ENCODE measurements at places on chromosomes 6 and 20.

- no peak for DNase-seq
Measured at GRCh38 chr6:53309901-53310300, 38.8 kb downstream of the ELOVL5 start.

DNA sequence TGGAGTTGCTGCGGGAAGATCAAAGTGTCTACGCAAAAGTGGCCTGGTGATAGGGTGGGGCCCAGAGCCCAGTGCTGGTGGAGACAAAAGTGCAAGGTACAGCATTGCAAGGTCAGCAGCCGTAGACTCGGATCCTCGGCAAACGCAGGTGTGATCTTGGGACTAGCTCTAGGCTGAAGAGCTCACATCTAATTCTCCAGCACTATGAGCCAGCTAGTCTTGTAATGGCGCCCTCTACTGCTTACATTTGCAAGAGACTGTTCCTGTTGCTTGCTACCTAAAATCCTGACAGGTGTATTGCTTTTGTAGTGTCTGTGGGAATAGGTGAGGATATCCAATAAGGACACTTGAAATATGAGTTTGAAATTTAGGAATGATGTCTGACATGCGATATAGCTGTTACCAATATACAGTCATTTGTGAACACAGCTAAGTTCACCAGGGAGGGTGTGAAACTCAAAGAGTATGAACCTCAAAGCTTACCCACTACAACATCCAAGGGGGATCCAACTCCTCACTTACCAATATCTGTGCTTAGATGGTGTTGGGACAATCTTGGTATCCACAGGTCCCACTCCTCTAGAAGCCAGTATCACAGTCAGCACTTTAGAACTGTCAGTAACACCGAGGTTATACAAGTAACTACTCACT is 58.4 kb downstream of the PDE7B start:
- DNase-seq, result peak; percentile 27

DNA sequence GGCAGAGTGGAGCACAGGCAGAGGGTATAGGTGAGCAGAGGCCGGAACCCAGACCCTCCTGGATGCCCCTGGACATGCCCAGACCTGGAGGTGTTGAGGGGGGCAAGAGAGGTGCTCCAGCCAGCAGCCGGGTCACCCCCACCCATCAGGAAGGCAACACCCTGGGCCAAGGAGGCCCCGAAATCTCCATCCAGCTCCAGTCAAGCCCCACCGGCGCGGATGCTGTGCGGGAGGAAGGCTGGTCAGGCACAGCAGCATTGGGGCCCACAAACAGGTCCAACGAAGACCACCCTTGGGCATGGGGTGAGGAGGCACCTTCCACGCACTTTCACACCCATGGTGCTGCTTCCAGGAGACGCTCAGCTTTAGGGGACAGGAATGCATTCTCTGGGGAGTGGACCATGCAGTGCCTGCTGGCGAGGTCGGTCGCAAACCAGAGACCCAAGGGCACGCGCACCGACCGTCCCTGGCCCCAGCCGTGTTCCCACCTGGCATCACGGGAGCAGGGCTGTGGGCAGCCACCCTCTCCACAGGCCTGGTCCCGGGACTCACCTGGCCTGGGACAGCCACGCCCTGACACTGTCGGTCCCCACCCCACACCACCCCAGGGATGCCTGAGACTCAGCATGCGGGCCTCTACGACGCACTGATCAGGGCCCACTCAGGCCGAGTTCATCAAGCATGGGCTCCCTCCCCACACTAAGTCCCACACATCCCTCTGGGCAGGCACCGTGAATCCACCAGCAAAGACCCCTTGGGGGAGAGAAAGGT is 43.6 kb upstream of the ZBP1 start:
- no peak for DNase-seq

DNA sequence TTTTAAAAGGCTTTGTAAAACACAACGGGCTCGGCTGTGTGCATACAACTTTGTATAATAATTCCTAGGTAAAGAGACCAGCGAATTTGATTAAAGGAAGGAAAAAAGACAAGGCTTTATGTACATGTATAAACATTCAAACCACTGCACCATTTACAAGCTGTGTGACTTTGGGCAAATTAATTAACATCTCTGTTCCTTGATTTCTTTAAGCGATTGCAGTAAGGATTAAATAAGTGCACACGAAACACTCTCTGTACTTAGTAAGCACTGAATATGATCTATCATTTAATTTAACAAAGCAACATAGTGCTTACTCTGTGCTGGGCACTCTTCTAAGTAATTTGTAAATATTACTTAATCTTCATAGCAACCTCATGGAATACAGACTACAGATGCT is 19.5 kb upstream of the OCSTAMP start:
- DNase-seq, result no peak

DNA sequence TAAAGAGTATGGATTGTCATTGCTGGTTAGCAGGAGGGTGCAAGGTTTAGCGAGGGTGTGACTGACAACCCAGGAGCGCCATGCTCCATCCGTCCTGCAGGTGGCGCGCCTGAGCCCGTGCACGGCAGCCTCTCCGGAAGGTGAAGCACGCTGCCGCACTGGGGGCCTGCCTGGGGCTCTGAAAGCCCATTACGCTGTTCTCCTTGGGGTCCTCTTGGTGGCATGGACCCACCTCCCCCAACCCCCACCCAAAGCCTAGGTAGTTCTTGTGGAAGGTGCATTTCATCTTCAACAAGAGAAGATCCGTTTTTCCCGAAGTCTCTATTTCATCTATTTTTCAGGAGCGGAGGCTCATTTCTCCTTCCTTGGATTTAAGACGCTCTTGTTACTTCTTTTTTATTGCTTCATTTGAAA is 197.4 kb upstream of the KCNG1 start:
- DNase-seq, result no peak

GRCh38 chr6:159201336-159201735 is 32.1 kb downstream of the FNDC1 start:
- DNase-seq, result no peak

DNA sequence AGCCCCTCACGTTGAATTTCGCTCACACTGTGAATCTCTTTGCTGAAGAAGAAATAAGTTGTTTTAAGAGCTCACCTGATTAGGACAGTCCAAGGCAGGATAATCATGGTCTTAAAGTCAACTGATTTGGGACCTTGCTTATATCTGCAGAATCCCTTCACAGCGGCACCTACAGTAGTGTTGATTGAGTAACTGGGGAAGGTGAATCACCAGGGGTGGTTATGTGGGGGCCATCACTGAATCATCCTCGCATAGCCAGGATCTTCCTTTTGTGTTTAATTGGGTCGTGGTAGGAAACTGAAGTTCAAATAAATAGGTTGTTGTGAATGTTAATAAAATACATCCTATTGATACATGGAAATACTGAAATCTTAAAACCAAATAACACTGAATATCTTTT is 20.2 kb upstream of the MICA start:
- DNase-seq, result no peak

DNA sequence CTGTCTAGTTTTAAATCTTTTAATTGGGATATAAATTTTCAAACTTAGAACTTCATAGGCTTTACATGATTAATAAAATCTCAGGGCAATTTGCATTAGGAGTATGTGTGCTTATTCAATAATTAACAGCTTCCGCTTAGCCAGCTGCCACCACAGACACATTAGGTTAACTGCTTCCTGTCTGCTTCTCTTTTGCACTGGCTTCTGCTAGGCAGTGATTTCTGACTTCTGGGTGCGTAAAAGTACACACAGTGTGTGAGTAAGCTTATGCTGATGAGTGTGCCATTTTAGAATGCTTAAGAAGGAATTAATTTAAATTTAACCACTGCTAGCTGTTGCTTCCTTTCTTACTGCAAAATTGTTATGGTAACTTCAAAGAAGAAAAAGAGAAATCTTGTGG is 73.9 kb downstream of the F13A1 start:
- no peak for DNase-seq

DNA sequence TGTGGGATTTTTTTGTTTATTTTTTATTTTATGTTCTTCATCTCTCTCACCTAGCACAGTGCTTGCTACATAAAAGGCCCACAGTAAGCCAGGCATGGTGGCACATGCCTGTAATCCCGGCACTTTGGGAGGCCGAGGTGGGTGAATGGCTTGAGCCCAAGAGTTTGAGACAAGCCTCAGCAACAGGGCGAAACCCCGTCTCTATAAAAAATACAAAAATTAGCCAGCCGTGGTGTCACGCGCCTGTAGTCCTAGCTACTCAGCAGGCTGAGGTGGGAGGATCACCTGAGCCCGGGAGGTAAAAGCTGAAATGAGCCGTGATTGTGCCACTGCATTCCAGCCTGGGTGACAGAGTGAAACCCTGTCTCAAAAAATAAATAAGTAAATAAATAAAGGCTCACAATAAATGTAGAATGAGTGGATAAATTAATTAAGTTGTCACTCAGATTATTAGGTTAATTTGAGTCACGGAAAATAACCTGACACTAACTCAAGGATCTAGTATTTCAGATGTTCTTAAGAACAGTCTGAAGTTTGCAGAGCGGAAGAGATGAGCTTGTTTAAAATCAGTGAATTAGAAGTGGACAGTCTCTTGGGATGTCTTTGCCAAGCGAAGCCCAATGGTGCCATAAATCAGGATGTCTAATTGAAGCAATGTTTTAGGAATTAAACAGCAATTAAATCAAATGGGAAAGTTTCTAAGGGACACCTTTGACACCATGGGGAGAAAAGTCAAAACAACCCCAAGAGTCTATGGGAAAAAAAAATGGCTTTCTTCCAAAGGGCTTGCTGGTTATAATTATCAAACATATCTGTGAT is 214.4 kb downstream of the ZNF217 start:
- no peak for DNase-seq

GRCh38 chr6:138719744-138720143 is 53.8 kb upstream of the CCDC28A start:
- no peak for DNase-seq

GRCh38 chr6:125099211-125100073 is 54.1 kb upstream of the TPD52L1 start:
- no peak for DNase-seq

DNA sequence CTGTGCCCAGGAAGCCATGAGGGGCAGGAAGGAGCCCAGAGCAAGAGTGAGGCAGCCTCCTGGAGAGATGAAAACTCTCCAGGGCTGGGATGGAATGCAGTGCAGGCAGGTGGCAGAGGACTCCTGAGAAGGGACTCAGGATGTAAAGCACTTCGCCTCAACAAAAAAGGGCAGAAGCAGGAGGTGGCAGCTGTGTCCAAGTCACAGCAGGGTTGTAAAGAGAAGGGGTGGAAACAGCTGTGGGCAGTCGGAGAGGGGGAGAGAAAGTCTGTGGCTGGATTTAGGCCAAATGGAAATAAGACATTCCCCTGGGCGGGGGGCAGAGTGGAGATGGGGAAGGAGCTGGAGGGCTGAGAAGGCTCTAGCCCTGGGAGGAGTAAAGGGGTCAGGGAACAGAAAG is 34.9 kb downstream of the CYP21A2 start:
- DNase-seq, result no peak

DNA sequence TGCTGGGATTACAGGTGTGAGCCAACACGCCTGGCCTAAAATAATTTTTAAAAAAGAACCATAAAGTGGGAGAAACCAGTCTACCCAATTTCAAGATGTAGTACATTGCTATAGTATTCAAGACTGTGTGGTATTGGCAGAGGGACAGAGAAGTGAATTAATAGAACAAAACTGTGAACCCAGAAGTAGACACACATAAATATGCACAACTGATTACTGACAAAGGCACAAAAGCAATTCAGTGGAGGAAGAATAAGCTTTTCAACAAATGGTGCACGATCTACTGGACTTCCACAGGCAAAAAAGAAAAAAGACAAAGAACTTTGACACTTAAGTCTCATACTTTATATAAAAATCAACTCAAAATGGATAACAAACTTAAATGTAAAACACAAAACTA is 15.5 kb downstream of the ZBTB2 start:
- no peak for DNase-seq

- no peak for DNase-seq
Measured at GRCh38 chr6:168428052-168428826, 12.7 kb upstream of the SMOC2 start.

GRCh38 chr6:110400208-110400607 is 15.2 kb downstream of the DDO start:
- DNase-seq, result no peak

DNA sequence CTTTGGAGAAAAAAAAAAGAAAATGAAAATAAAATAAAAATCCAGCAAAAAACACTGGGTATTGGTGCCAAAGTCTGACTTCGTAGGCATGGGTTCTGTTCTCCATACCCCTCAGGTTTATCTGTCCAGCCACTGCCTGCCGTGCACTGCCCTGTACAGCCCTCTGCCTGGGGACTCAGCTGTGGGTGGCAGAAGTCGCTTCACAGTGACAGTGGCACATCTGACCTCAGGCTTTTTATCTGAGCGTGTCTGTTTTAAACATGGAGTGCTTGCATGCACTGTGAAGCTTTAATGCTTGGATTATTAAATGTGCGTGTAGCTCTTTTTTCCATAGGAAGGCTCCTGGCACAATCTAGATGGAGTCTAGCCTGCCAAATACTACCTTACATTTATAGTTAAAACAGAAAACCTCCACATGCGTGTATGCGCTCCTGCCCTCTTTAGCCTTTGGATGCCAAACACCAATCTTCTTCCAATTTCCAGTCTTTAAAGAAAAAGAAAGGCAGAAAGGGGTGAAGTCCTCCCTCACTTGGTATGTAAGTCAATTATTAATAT is 375.5 kb downstream of the UTRN start:
- DNase-seq, result no peak

DNA sequence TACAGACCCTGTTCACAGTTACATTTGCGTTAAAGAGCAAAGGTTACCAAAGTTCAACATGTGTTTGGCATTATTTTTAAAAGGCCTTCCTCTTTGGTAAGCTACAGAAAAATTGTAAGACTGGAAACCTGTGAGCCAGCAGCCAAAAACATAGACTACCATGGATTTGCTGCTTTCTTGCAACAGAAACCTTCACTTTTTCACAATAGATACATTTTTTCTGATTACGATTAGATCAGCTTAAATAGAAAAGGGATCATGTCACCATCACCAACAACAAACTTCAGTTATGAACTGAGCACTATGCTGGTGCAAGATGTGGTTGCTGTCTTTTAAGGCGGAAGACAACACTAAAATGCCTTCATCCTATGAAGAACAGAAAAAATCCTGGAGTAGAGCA is 112.3 kb upstream of the MARCKS start:
- no peak for DNase-seq

DNA sequence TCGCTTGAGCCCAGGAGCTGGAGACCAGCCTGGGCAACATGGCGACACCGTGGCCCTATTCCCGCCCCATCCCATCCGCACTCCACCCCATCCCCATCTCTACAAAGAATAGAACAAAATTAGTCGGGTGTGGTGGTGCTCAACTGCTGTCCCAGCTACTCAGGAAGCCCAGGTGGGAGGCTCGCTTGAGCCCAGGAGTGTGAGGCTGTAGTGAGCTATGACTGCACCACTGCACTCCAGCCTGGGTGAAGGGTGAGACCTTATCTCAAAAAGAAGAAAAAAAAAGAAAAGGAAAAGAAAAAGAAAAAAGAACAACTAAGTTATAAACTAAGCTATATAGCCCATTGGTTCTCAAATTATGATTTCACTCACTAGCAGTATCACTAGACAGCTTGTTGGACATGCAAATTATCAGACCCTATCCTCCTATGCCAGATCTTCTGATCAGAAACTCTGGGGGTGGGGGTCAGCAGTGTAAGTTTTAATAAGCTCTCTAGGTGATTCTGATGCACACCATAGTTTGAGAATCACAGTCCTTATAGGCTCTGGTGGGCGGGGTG is 491 bp upstream of the ITCH start:
- no peak for DNase-seq

- no peak for DNase-seq
Measured at GRCh38 chr6:121395736-121396135, 39.7 kb upstream of the GJA1 start.

Data from NCI-H187 (cell line).